Stimulated activated CD8-positive, alpha-beta memory T cell treated with anti-CD3 and anti-CD28 coated beads, Interleukin-15, amount 100 ng/mL, for 4 hours (primary cell): ENCODE measurements at places on chromosomes 11 and 22.
A peak's percentile ranks its signal among the peaks of the same experiment; 100 is the strongest.

GRCh38 chr11:65780770-65781151 is at the start of gene AP5B1:
Gene AP5B1 (minus strand): TSS chr11:65780976. CDS start chr11:65780591, 385 bp downstream.
- DNase-seq, result peak; percentile 46

DNA sequence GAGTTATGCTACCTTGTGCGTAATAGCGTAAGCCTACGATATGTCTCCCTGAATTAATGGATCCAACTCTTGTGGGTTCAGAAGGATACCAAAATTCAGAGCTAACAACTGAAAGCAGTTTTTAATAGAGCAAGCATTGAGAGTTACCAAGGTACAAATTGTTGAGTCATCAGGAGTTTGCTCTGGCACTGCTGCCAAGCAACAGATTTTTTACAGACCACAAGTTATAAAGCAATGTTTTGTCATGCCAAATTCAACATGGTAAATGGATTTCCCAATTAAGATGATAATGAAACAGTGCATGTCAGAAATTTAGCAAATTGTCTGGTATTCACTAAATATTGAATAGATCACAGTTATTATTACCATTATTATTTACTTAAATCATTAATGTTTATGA is 295.6 kb downstream of the NELL1 start:
- DNase-seq, result no peak

- no peak for DNase-seq
These were observed 28.4 kb downstream of the NUP160 start for GRCh38 chr11:47819743-47820142.

DNA sequence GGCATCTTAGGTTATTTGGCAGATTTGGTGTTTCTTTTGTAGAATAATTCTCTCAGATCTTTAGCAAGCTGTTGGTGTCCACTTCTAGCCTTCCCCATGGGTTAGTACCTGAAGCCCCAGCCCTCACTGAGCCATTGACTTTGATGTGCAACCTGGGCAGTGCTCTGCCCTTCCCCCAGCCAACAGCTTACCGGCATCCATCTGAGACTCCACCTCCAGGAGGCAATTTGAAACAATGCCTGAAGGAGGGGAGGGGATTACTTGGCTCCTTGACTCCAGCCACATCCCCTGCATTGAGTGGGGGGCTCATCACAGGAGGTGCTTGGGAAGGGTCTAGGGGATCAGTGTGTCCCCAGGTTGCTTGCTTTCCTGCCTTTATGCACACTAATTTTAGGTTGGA is 114.8 kb downstream of the TRIM29 start:
- DNase-seq, result no peak

GRCh38 chr11:67054836-67055523 is 1.7 kb upstream of the RHOD start:
- DNase-seq, result no peak

DNA sequence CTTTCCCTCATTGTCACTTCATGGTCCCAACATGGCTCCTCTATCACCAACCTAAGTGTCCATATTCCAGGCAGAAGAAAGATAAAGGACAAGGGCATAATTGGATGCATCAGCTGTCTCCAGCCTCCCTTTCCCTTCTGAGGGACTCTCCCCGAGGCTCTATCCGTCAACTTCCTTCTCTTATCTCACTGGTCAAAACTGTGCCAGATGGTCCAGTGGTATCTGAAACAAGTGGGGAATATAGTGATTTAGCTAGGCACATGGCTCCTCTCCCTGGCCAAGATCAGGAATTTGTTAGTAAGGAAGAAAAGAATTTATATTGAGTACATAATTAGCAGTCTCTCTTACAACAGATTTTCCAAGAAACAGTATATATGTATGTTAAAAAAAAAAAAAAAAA is 12.6 kb upstream of the SPON1 start:
- no peak for DNase-seq

DNA sequence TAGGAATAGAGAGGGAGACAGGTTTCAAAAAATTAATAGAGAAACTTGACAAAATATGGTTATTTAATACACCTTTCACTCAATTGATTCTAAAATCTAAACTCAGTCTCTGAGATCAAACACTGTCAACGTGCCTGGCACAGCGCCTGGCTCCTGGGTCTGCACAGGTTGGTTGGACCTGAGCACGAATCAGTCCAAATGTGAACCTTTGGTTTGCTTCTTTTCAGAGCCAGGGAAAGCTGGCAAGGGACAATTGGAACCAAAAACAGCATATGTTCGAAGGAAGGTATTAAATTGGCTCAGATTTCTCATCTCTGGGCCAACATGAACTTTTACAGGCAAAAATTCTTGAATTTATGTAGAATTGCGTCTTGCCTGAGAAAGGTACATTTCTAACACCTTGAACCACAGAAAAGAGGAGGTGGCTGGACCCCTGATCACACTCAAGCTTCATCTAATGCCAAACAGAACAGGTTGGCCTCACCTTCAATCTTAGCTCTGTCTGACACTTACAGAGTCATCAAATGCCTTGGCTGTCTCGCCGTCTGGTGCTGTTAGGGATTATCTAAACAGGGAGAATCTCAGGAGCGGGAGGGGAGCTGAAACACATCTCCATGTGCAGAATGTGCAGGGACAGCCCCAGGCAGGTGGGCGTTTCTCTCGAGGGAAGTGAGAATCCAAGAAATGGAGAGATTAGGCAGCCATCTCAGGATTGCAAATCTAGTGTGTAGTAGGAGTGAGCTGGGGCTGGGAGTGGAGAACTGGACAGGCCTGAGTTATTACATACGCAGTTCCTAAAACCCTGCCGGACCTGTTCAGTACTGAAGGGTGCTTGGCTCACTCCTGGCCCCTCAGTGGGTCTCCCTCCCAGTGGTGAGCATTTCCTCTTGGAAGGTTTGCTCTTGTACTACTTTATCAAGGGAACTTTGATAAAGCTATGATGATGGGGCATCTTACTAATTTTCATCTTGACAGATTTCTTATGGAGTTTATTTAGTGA is 442.2 kb upstream of the B3GAT1 start:
- no peak for DNase-seq

GRCh38 chr11:67266449-67267187 is at the start of gene GRK2:
Gene GRK2 (plus strand): TSS chr11:67266473. CDS start chr11:67266700, 227 bp downstream.
- no peak for DNase-seq

DNA sequence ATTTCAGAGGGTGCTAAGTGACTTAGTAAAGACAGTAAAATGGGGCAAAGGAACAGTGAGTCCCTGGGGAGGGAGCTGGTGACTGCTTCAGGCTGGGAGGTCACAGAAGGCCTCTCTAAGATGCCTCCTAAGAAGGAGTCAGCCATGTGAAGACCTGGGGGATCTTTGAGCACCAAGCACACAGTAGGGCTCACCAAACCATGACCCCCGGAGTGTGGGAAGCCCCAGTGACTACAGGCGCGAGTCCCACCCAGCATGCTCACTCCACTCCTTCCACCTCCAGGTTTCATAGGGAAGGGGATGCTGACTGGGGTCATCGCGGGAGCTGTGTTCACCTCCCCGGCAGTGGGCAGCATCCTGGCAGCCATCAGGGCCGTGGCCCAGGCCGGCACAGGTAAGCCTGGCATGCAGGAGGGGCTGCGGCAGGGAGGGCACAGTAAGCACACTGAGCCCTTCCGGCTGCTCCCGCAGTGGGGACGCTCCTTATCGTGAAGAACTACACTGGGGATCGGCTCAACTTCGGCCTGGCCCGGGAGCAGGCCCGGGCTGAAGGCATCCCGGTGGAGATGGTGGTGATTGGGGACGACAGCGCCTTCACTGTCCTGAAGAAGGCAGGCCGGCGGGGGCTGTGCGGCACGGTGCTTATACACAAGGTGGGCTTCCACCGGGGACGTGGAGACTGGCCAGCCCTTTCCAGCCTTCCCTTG is 5.9 kb downstream of the TKFC start:
- no peak for DNase-seq
